ENCODE measurements at places on chromosomes 3 and 15.
A peak's percentile ranks its signal among the peaks of the same experiment; 100 is the strongest.

DNA sequence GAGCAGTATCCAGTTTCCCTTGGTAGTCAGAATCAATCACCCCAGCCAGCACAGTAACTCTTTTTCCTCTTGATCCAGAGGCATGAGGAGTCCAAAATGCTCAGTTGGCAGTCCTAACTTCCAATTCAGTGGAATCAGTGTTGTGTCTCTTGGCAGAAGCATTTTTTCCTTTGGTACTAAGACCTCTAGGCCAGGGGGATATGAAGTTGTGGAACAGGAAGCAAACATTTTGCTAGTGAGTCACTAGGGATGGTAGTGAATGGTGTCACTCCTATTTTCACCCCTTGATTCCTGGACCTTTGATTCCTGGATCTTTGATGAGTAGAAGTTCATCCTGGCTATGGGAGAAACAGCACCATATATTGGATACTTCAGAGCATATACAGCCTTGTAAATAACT is 70.5 kb upstream of the ALDH1A3 start:
- DNase-seq = peak; percentile 26

GRCh38 chr3:188760408-188760807 is 411.4 kb upstream of the TPRG1 start:
- peak; percentile 6 for DNase-seq

DNA sequence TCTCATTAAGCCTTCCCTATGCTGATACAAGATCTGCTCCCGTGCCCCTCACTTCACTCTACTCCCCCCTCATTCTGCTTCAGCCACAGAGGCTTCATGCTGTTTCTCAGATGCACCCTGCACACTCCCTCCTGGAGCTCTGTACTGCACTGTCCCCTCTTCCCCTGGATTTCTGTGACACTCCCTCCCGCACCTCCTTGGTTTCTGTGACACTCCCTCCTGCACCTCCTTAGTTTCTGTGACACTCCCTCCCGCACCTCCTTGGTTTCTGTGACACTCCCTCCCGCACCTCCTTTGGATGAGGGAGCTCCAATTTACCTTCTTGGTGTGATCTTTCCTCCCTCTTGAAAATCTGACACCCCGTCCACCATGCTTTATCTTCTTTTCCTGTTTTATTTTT is 28.2 kb downstream of the BDH1 start:
- DNase-seq = no peak

- DNase-seq = no peak
Measured at GRCh38 chr3:125032100-125032643, 23.6 kb downstream of the HEG1 start.

DNA sequence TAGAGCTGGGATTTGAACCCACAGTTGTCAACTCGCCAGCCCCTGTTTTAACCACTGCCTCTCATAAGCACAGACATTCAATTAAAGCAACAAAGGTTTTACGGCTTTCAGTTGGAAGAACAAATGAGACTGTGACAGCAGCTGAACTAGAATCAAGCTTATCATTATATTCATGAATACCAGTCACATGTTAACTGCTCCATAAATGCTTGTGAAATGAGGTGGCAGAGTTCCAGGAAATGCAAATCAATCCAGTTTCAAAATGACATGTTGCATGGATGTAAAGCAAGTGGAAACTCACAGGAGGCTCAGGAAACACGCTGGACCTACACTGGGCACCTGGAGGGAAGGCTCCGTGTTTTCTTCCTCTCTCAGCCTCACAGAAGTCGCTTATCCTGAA is 3.9 kb downstream of the GP5 start:
- DNase-seq = peak; percentile 35

- DNase-seq = no peak
Measured at GRCh38 chr15:28987337-28987736, 101.6 kb downstream of the APBA2 start.

Measured in fibroblast of gingiva (primary cell).